ENCODE measurements at places on chromosomes 16 and 17. TPM values are rescaled to one million over a fixed set of nuclear protein-coding genes. Genes with fewer than 3 reads are reported as not detected.

DNA sequence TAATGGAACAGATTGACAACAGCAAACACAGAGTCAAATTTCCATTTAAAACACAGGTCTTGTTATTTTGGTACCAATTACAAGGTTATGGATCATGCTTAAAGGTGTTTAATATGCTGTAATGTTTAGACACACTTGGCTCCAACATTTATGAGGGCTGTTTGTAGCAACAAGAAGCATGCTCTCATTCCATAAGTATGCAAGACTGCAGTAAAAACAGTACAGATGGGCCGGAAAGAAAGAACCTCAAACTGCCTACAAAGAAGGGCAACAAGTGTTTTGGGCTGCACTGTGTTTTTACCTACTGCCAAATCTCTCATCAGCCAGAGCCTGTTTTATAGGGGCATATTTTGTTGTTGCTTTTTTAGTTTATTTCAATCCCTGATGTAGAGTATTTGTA, 100.5 kb upstream of the HS3ST3A1 start:
- DNase-seq, result no peak

- DNase-seq, result no peak
Observed at GRCh38 chr17:2551493-2551892, 39.8 kb upstream of the METTL16 start.

CRISPLD2 gene
- 3.4 TPM for polyA plus RNA-seq

DNA sequence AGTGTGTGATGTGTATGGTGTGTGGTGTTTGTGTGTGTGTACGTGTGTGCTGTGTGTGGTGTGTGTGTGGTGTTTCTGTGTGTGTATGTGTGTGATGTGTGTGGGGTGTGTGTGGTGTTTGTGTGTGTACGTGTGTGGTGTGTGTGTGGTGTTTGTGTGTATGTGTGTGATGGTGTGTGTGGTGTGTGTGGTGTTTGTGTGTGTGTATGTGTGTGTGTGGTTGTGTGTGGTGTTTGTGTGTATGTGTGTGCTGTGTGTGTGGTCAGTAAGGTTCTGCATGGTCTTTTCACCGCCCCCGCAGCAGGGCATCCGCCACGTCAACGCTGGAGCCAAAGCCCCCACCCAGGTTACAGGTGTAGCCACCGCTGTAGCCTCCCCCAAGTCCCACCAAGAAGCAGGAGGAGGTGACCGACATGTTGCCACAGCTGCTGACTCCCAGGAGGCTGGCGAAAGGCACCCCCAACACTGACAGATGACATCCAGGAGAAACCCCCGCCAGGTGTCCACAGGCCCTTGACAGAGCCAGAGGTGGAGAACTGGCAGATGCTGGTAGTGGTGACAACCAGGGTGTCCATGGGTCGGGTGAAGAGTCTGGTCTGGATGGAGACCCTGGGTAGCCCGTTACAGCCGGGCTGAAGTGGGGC, 9.3 kb upstream of the KRT17 start:
- no peak for DNase-seq

GRCh38 chr16:53089434-53090285, 34.9 kb downstream of the CHD9 start:
- DNase-seq, result no peak

DNA sequence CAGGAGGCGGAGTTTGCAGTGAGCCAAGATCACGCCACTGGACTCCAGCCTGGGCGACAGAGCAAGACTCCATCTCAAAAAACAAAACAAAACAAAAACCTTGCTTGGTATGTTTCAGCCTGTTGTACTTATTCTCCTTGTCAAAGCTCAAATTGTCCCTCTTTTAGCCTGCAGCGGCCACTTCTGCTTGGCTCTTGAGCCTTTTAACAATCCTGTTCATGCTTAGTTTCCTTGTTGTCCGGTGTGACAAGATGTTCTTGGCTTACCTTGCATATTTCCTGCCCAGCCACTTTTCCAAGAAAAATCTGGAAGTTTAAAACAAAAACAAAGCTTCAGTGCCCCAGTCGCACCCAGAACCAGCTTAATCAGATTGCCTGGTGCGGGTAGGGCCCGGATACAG, 81.0 kb downstream of the ABCC1 start:
- DNase-seq, result no peak

GRCh38 chr17:43791589-43791988, 11.4 kb downstream of the CFAP97D1 start:
- no peak for DNase-seq

DNA sequence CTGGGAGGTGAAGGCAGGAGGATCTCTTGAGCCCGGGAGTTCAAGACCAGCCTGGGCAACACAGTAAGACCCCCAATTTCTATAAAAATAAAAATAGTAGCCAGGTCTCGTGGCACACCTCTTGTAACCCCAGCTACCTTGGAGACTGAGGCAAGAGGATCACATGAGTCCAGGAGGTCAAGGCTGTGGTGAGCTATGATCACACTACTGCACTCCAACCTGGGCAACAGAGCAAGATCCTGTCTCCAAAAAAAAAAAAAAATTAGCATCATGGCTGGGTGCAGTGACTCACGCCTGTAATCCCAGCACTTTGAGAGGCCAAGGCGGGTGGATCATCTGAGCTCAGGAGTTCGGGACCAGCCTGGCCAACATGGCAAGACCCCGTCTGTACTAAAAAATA, 6.7 kb upstream of the CBX2 start:
- DNase-seq, result no peak

GRCh38 chr16:80806927-80807340, 2.5 kb upstream of the CDYL2 start:
- DNase-seq, result no peak

GRCh38 chr16:50416388-50416787, 47.6 kb upstream of the BRD7 start:
- DNase-seq, result no peak

RAP1GAP2 gene
- 22.0 TPM for polyA plus RNA-seq

GRCh38 chr17:41308918-41309359, at the start of gene KRTAP16-1:
Gene KRTAP16-1, minus strand, starts transcription at chr17:41309309. Its CDS starts 56 bp downstream, at chr17:41309253.
- DNase-seq, result no peak
